Left ventricle myocardium inferior (tissue), 1 donor: ENCODE measurements at places on chromosomes 4 and X. TPM values are rescaled to one million over a fixed set of nuclear protein-coding genes. Genes with fewer than 3 reads are reported as not detected.

Gene MAGEA9B
- not detected for total RNA-seq

Gene PF4V1
- not detected for total RNA-seq

Gene GPRASP3
- total RNA-seq, result 4.8 TPM

Gene SLC39A8
- total RNA-seq, result 3.5 TPM

DNA sequence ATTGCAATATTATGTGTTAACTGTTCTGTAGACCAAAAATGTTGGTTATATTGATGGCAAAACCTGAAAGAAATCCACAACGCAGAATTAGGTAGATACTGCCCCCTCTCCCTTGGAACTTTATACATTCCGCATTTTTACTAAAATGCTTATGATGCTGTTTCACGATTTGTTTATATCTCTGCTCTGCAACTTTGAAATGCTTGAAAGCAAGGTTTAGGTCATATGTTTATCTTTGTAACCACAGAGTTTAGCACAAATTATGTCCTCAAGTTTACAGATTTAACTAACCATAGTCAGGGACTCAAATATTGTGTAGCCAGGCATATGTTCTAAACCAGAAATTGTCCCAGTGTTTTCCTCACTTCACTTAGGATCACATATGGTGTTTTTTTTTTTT lies 66.1 kb upstream of the H2AZ1 start:
- no peak overlapping the region for H3K4me3 ChIP-seq
- no peaks in the 10 kb centered on the region for H3K36me3 ChIP-seq
- no peak for DNase-seq

DNA sequence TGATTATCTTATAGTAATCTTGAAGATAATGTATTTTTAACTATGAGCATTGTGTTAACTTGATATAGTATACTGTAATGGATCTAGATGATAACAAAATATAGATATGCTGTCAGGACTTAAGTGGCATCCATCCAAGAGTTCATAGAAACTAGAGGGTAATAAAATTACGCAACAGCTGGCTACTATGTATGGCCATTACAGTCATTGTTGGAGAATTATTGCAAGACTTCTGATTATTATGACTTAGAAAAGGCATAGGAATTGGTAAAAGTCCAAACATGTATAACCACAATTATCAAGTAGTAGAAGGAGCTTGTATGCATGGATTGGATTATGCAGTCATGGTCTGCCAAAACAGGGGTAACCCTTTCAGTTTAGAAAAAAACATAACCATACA lies 9.5 kb downstream of the OGT start:
- H3K4me1 ChIP-seq, result peaks cover 82% of the 10 kb centered on the region
- DNase-seq, result no peak
- peaks cover 24% of the 10 kb centered on the region for H3K36me3 ChIP-seq
- H3K27ac ChIP-seq, result peak overlapping the region; percentile 30

DNA sequence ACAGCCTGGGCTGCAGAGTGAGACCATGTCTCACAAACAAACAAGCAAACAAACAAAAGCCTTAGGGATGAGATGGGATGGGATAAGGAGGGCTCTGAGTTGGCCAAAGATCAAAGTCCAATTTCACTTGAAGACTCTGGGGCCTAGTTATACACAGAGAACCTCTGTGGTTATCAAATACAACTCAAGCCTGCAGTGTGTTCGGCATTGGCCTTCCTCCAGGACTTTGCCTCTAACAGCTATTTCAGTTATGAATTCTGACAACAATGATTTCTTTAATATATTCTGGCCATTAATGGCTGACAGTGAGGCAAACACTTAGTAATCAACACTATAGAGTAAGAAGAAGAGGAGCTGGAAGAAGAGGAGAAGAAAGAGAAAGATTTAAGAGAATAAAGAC lies 171.1 kb downstream of the PDGFRA start:
- H3K27me3 ChIP-seq, result no peaks in the 10 kb centered on the region
- no peak overlapping the region for H3K4me3 ChIP-seq
- H3K4me1 ChIP-seq, result peaks cover 12% of the 10 kb centered on the region

DNA sequence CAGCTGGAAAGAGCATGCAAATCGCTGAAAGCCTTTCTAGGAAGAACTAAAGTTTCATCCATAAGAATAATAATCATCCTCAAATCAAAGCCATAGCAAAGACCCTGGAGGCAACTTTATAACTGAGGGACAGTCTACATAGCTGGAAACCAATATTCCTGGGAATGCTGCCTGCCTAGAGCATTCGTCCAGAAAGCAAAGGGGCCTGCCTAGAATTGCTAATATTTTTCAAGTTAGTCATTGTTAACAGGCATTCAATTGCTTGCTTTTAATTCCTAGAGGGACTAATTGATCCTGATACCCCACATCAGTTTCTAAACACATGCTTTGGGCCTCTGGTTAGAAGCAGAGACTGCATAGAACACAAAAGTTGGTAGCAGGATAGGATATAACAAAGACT lies 4.2 kb upstream of the PPARGC1A start:
- no peak overlapping the region for H3K27ac ChIP-seq
- H3K4me1 ChIP-seq, result peaks cover 39% of the 10 kb centered on the region
- no peaks in the 10 kb centered on the region for H3K27me3 ChIP-seq
- no peak for DNase-seq
- H3K36me3 ChIP-seq, result no peaks in the 10 kb centered on the region

- no peaks in the 10 kb centered on the region for H3K4me1 ChIP-seq
- no peaks in the 10 kb centered on the region for H3K36me3 ChIP-seq
- H3K27ac ChIP-seq, result no peak overlapping the region
- DNase-seq, result no peak
- H3K27me3 ChIP-seq, result no peaks in the 10 kb centered on the region
Observed at GRCh38 chr4:141853091-141853764, 216.8 kb downstream of the IL15 start.

- H3K27ac ChIP-seq, result no peak overlapping the region
- no peak for DNase-seq
- no peaks in the 10 kb centered on the region for H3K27me3 ChIP-seq
- no peaks in the 10 kb centered on the region for H3K4me1 ChIP-seq
- H3K4me3 ChIP-seq, result no peak overlapping the region
Observed at GRCh38 chrX:39261446-39262147, 460.3 kb downstream of the MID1IP1 start.

- H3K36me3 ChIP-seq, result no peaks in the 10 kb centered on the region
- no peak overlapping the region for H3K27ac ChIP-seq
- no peaks in the 10 kb centered on the region for H3K27me3 ChIP-seq
- no peaks in the 10 kb centered on the region for H3K4me1 ChIP-seq
- no peak overlapping the region for H3K4me3 ChIP-seq
Observed at GRCh38 chrX:29662101-29662500, 553.3 kb upstream of the MAGEB2 start.

- no peaks in the 10 kb centered on the region for H3K36me3 ChIP-seq
- H3K4me1 ChIP-seq, result no peaks in the 10 kb centered on the region
- no peak overlapping the region for H3K27ac ChIP-seq
- no peak for DNase-seq
- H3K4me3 ChIP-seq, result no peak overlapping the region
Observed at GRCh38 chrX:47958761-47959342, 44.9 kb downstream of the ZNF182 start.

DNA sequence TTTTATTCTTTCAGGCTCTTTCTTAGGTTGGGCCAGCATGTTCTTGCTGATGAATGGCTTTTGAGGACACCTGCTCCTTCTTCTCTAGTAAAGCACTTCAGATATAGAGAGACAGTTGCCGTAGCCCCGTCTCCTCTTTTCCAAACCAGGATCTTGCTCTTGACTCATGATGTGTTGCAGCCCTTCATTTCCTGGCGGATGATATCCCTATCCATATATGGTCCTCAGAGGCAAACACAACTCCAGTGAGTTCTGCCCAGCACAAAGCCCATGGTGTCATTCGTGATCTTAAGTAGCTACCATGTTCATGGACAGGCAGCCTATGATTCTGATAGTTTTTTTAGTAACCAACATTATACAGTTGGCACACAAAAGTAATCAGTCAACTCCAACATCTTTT lies 59.8 kb upstream of the ACSL1 start:
- DNase-seq, result no peak
- H3K4me1 ChIP-seq, result no peaks in the 10 kb centered on the region
- H3K36me3 ChIP-seq, result no peaks in the 10 kb centered on the region
- no peaks in the 10 kb centered on the region for H3K27me3 ChIP-seq
- no peak overlapping the region for H3K4me3 ChIP-seq
- H3K27ac ChIP-seq, result no peak overlapping the region

DNA sequence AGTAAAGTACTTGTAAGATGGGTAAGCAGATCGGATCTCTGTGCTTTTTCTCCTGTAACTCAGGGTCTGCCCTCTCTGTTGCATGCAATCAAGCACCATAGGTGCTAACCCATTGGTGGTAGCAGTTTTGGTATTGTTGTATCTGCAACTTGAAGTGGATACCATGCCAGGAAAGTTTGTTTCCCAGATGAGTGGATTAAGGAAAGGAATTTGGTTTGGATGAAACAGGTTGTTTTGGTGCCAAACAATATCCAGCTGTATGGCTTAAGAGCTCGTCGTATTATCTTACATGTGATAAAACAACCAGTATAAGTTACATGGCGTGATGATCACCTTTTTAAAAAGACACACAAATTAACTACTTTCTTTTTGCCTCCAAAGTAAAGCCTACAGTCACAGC lies 280.9 kb upstream of the TENM3 start:
- peaks cover 3% of the 10 kb centered on the region for H3K27me3 ChIP-seq
- no peak overlapping the region for H3K27ac ChIP-seq
- no peak for DNase-seq
- H3K4me3 ChIP-seq, result no peak overlapping the region

DNA sequence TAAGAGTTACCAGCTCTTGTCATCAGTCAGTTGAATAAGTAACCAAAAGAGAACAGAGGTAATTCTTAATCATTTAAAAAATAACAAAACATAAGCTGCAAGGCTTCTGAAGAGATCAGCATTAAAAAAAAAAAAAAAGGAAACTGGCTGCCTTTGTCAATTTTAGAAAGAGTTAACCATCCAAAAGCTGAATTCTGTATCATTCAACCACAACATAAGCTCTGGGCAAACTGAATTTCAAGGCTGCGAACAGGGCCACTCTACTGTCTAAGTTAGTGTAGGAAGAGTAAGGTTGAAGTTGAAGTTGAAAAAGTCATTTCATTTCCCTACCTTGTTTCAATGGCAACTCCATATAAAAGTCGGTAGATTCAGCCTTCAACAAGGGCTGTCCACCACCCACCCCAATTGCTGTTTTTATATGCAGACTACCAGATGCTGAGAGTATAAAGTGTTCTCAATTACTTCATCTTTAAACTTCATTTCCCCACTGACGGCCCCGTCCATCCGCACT lies 1.1 kb upstream of the LIN54 start:
- H3K4me3 ChIP-seq, result peak overlapping the region; percentile 97
- peaks cover 44% of the 10 kb centered on the region for H3K4me1 ChIP-seq
- DNase-seq, result no peak
- no peaks in the 10 kb centered on the region for H3K36me3 ChIP-seq
- H3K27ac ChIP-seq, result peak overlapping the region; percentile 87
- H3K27me3 ChIP-seq, result no peaks in the 10 kb centered on the region

- H3K27ac ChIP-seq, result no peak overlapping the region
- H3K4me1 ChIP-seq, result no peaks in the 10 kb centered on the region
- H3K36me3 ChIP-seq, result peaks cover 70% of the 10 kb centered on the region
- H3K27me3 ChIP-seq, result no peaks in the 10 kb centered on the region
Observed at GRCh38 chr4:53459548-53459947, 82.1 kb downstream of the FIP1L1 start.

DNA sequence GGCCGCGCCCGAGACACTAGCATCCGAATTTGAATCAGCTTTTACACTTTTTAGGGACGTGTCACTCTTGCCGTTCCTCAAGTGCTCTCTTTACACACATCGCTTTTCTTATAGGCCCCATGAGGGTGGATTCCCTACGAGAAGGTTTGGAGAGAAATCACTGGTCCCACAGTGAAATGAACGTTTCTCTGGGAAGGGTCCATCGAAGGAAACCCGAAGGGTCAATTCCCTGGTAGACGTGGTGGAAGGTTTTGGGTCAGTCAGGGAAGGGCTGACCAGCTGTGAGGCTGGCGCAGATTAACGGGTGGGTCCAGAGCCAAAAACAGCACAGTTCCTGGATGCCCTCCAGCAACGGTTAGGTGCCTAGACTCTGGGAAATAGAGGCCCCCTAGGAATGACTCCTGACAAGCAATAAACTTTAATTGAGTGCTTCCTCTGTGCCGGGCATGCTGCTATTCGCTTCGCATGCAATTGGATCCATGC lies 35.9 kb downstream of the ETDC start:
- peak overlapping the region; percentile 98 for H3K27ac ChIP-seq
- H3K4me3 ChIP-seq, result peak overlapping the region; percentile 84
- peaks cover 20% of the 10 kb centered on the region for H3K36me3 ChIP-seq
- H3K27me3 ChIP-seq, result no peaks in the 10 kb centered on the region
- DNase-seq, result peak; percentile 45

GRCh38 chr4:128565565-128566186 lies 243.8 kb upstream of the JADE1 start:
- H3K36me3 ChIP-seq, result no peaks in the 10 kb centered on the region
- DNase-seq, result peak; percentile 47
- no peak overlapping the region for H3K27ac ChIP-seq
- peaks cover 16% of the 10 kb centered on the region for H3K4me1 ChIP-seq

- no peak for DNase-seq
- no peak overlapping the region for H3K4me3 ChIP-seq
- peaks cover 24% of the 10 kb centered on the region for H3K36me3 ChIP-seq
- H3K4me1 ChIP-seq, result no peaks in the 10 kb centered on the region
- H3K27me3 ChIP-seq, result no peaks in the 10 kb centered on the region
- H3K27ac ChIP-seq, result no peak overlapping the region
Observed at GRCh38 chr4:42555828-42556227, 101.1 kb downstream of the ATP8A1 start.

GRCh38 chrX:154121961-154122360 lies 22.1 kb upstream of the OPN1LW start:
- no peaks in the 10 kb centered on the region for H3K27me3 ChIP-seq
- no peaks in the 10 kb centered on the region for H3K36me3 ChIP-seq
- no peak overlapping the region for H3K4me3 ChIP-seq
- DNase-seq, result no peak

GRCh38 chrX:52270453-52271116 lies 85.9 kb downstream of the MAGED4 start:
- no peaks in the 10 kb centered on the region for H3K36me3 ChIP-seq
- DNase-seq, result no peak
- H3K27me3 ChIP-seq, result no peaks in the 10 kb centered on the region
- H3K4me1 ChIP-seq, result no peaks in the 10 kb centered on the region

DNA sequence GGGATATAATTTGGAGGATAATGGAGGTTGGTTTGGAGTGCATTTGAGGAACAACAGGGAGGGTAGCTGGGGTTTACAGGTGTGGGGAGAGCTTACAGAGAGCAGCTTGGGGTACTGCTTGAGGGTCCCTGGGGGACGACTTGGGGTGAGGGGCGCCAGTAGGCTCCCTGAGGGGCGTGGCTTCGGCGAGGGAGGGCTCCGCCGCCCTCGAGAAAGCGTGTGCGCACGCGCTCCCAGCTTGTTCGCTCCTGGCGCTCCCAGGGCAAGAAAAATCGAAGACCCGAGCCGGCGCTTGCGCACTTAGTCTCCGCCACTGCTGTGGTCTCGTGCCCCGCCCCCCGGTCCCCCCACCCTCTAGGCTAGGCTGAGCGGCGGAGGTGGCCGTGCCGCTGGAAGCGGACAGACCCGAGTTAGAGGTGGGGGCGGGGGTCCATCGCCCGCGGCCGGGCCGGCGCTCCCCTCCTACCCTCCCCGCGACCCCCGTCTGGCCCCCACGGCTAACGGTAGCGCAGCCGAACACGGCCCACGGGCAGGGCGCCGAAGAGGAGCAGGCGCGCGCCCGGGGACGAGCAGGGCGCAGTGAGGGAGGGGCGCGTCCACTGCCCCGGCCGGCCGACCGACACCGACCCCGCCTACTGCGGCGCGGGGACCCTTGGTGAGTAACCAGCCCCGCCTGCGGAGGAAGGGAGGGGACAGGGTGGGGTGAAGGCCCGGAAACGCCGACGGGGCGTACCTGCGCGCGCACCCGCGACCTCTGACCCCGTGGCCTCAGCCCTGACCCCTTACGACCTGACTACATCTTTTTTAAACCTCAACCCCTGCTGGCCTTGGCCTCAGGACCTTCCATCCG lies 5.4 kb upstream of the CCDC120 start:
- peak overlapping the region; percentile 82 for H3K27ac ChIP-seq
- DNase-seq, result peak; percentile 50
- H3K4me1 ChIP-seq, result peaks cover 5% of the 10 kb centered on the region
- no peaks in the 10 kb centered on the region for H3K36me3 ChIP-seq
